ENCODE measurements at places on chromosomes 5 and 9. TPM values are rescaled to one million over a fixed set of nuclear protein-coding genes. Genes with fewer than 3 reads are reported as not detected.

Gene OLFML2A
- polyA plus RNA-seq: 0.13 TPM

Gene NR5A1
- not detected for polyA plus RNA-seq

Gene PCDHGB1
- polyA plus RNA-seq: not detected

Gene DMRT3
- polyA plus RNA-seq: not detected

Gene PRLR
- polyA plus RNA-seq: not detected

Gene ABCA1
- 1.9 TPM for polyA plus RNA-seq

Gene EQTN
- 15.1 TPM for polyA plus RNA-seq

Gene SPATA31C1
- polyA plus RNA-seq: not detected

Gene PAM
- 13.8 TPM for polyA plus RNA-seq

Data from Purkinje cell (primary cell).